ENCODE measurements at places on chromosomes 7 and 10.

DNA sequence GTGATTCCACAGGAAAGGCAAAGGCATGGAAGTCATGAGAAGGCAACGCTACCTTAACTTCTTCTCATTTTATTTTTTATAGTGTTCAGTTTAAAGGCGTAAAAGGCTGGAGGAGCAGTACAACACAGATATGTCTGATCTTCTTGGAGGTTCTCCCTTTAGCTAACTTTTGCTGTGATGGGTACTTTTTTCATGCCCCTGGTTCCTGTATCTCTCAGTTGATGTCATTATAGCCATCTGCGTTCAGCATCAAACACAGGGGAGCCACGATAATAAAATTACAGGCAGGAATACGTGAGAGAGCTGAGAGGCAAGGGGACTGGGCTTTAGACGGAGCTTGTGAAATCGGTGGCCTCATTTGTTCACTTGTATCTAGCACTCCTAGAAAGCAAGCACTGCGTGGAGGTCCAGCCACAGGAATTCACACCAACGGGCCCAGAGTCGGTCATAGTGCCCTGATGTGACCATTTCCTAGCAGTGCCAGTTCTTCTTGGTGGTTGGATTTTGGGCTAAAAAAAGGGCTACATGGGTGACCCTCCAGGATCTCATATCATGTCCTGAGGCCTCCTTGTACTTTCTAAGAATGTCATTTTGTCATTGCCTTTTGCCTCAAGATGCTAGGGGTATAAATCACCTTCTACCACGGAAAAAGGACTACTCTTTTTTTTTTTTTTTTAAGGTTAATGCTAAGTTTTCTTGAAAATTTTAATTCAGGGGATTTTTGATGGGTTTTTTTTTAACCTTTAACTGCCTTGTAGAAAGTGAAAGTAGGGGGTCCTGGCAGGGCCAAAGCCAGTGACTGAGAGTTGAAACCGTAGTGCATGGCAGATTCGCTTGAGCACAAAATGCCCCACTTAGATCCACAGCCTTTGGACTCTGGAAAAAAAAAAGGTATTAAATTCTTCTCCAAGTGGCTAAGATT lies 191.5 kb downstream of the CELF2 start:
- DNase-seq, result no peak

DNA sequence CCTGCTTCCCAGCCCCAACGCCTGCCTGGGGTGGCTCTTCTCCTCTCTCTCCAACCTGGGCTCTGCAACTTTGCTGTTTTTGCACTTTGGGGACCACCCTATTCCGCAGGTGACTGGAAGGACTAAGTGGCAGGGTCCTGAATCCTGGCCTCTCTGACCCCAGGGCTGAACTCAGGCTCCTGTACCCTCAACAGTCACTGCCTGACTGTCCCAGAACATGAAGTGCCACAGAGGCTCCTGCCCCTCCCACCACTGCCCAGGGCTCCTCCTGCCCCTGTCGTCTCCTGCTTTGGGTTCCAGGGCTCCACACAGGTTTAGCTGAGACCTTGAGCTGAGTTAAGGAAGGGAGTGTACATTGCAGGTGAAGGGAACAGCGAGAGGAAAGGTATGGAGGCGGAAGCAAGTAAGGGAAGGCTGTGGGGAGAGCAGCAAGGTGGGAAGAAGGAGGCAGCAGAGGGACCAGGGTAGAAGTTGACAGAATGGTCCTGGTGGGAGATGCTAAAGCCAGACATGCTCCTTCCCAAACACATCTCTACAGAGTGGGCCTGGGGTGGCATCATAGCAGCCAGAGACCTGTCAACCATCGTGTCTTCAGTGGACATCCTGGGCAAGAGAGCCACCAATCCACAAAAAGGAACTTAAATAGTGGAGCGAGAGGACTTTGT lies 5.7 kb upstream of the GRID1 start:
- DNase-seq, result no peak

DNA sequence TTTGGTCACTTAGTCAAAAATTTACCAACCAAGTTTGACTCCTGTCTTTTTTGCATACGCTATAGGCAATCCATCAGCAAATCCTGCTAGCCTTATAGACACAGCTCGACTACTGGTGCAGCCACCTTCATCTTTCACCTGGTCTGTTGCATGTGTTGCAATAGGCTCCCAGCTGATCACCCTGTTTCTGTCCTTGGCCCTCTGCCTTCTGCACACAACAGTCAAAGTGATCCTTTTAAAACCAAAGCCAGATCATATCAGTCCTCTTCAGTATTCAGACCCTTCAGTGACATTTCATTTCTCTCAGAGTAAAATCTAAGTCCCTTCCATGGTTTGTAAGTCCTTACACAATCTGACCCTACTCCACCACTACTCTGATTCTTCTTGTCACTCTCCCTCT lies 10.9 kb upstream of the CDK6 start:
- DNase-seq, result no peak

DNA sequence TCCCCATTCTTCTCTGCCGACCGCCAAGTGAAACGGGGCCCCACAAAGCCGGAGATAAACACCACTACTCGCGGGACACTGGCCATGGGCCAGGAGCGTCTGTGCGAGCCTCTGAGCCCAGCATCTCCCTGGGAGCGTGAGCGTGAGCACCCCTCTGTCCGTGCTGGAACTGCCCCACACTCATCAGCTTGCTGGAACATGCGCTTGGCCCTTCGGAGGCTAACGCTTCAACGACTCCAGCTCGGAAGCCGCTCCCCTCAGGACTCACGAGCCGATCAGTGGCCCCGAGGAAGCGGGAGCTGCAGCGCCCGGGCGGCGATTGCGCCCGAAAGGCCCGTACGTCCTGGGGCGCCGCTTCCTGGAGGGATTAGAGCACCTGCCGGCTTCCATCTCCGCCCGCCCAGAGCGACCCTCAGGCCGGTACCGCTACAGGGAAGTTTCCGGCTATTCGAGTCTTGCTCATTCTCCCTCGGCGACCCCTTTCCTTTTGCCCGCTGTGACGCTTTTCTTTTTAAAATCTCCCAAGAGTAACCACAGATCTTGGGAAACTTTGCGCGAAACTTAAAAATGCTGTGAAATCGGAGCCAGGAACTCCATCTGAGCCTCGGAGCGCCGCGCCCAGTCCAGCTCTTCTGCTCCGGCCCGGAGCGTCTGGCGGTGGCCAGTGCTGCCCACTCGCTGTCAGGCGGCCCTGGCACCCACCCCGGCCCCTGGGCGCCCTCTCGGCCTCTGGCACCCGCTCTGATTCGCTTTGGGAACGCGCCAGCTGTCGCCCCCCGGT lies 1.0 kb downstream of the TLL2 start:
- DNase-seq, result no peak

GRCh38 chr7:41007351-41007751 lies 695.5 kb downstream of the INHBA start:
- DNase-seq, result no peak

DNA sequence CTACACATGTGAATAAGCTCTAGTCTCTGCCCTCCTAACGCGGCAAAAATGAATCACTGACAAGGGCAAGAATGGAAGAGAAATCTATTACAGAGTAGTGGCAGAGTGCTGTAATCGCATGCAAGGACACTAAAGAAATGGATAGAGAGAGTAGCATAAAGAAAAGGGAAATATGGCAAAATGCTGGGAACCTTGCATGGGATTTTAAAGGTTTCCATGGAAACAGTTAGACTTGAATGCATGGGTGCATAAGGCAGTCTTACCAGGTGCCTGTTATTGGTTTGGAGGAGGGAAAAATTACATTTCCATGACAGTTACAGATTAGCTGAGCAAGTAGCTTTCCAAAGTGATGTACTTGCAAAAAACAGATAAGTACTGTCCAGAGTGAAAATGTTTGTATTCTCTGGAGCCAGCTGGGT lies 233.4 kb downstream of the PTN start:
- DNase-seq, result no peak

DNA sequence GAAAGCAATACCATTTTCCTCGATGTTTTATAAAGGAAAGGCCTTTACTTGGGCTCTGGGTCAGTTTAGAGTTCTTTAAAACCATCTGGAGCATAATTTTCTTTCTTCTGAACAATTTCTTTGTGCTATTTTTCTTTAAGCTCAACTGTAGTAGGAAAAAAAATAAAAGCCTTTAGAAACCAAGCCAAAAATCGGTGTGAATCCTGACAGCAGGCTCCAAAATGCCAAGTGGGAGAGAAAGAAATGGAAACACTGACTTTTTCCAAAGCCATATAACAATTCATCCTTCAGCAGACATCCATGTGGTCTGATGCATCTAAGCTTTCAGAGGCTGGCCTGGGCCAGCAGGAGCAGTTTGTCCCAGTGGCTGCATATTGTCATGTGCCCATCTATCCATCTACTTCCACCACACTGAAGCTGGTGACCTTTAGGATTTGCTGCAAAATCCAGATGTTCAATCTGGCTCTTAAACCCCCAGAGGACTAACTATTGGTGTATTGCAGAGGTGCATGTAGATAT lies 23.0 kb upstream of the ITPRID1 start:
- no peak for DNase-seq

GRCh38 chr7:47407821-47408674 lies 173.9 kb downstream of the TNS3 start:
- no peak for DNase-seq

- DNase-seq, result no peak
Observed at GRCh38 chr7:137658190-137658900, 188.4 kb downstream of the DGKI start.

GRCh38 chr10:129740532-129741279 lies 223.4 kb downstream of the EBF3 start:
- DNase-seq, result no peak

- DNase-seq, result no peak
Observed at GRCh38 chr7:108875139-108875538, 305.5 kb downstream of the DNAJB9 start.
